ENCODE measurements at places on chromosomes 6 and 20.

GRCh38 chr6:146028252-146028795 is 538 bp upstream of the GRM1 start:
- peak; percentile 55 for DNase-seq

DNA sequence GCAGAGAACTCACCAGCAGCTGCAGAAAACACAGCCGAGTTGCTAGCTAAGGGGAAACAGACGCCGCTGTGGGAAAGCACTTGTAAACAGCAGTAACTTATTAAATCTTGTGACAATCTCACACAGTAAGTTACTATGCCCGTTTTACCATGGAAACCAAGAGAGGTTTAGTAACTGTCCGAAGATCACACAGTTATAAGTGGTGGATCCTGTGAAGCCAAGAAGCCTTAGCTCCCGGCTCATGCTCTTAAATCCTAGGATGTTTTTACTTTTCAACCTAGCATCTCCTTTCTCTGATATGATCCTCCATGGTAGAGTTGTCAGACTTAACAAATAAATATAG is 1.5 kb upstream of the SULF2 start:
- no peak for DNase-seq

- DNase-seq = no peak
Observed at GRCh38 chr6:168343239-168344150, 23.9 kb upstream of the DACT2 start.

GRCh38 chr6:84764332-84765049 is at the start of gene TBX18:
TBX18 (minus strand) TSS chr6:84764598; CDS start chr6:84764181, 417 bp downstream.
- peak; percentile 99 for DNase-seq
